ENCODE measurements at places on chromosomes 4 and X.

- DNase-seq = no peak
Observed at GRCh38 chr4:186904101-186904500, 180.4 kb upstream of the FAT1 start.

GRCh38 chr4:30600246-30601017 lies 119.7 kb upstream of the PCDH7 start:
- no peak for DNase-seq

DNA sequence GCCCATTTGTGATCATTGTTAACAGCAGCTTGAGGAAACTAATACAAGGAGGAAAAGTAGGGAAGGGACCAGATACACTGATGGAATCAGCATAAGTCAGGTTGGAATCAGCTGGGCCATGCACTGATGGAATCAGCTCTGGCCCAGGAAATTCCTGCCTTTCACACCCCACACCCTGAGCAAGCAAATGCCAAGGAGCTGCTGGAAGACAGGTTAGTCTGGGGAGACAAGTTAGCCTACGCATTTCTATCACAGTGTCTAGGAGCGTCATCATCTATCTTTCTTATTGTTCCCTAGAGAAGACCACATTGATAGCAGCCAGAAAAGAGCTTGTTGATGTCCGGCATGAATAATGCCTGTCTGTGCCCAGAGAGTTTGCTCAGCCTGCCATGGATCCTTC lies 16.2 kb upstream of the CEP135 start:
- DNase-seq = no peak

DNA sequence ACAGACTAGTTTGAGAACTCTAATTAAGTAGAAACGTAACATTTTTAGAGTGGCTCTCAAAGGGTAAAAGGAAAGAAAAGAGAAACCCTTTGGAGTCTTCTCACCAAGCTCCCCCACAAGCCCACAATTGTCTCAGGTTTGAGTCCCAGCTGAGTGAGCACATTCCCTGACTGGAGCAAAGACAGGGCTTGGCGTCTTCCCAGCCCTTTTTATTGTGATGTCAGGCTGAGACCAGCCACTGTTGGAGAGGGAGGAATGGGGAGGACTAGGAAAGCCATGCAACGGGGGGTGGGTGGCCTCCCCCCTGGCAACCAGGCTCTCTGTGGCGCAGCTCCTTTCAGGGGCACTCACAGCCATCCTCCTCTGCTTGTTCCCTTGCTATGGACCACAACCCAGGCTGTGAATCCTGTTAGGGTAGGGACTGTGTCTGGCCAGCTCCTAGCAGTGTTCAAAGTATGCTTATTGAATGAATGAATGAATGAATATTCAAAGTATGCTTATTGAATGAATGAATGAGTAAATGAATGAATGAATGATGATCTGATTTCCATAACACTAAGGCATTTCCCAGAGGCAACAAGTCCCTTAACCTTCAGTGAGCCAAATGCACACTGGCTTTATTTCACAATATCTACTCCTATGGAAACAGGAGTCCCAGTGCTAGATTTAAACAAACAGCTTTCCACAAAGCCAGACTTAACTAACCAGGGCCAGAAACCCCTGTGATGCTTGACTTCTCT lies 413.3 kb downstream of the MID1IP1 start:
- DNase-seq = no peak

- no peak for DNase-seq
Observed at GRCh38 chrX:78957768-78958130, 12.6 kb downstream of the P2RY10 start.

DNA sequence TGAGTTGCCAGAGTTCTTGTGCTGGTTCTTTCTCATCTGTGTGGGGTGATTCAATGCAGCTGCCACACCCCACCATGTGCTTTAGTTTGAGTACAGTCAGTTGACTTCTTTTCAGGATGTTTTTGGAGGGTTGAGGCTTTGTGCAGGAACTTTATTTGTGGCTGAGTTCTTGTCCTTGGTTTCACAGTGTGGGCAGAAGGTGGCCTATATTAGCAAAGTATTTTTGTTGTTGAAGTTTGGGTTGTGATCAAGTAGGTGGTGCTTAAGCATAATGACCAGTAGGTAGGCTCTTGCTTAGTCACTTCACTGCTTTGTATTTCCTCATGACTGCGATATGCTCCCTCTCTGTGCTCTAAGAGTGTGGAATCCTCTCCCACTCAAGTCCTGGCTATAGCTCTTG lies 80.3 kb downstream of the ARHGAP24 start:
- no peak for DNase-seq

DNA sequence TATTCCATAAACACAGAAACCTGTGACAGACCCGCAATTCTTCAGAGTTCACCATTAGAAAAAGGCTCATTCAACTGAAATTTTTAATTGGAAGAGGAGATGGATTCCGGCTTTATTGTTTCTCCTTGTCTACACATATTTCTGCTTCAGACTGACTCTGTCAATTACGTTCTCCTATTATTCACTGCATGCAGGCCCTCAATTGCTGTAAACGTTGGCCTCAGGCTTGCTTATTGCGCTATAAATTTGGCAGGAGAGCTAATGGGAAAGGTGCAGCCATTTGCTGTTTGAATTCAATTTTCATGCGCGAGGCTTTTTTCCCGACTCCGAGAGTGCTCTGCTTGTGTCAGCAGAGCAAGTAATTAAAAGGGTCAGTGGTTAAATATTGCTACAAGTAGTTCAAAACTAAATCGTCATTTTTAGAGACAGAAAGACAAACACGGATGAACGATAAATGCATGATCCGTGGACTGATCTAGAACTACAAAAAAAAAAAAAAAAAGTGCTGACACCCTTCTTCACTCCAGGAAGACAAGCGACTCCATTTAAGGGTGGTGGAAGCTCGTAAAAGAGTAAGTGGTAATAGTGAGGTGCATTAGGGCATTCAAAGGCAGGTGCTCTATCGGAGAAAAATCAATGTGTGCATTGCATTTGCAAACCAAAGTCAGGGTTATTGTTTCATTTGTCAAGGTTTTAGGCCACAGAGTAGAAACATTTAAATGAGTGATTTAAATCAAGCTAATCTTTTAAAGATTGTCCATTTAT lies 841.6 kb upstream of the FRG1 start:
- DNase-seq = no peak

- no peak for DNase-seq
Observed at GRCh38 chrX:12548746-12549145, 242.5 kb upstream of the PRPS2 start.

- no peak for DNase-seq
Observed at GRCh38 chr4:91319556-91320268, 984.1 kb upstream of the GRID2 start.

DNA sequence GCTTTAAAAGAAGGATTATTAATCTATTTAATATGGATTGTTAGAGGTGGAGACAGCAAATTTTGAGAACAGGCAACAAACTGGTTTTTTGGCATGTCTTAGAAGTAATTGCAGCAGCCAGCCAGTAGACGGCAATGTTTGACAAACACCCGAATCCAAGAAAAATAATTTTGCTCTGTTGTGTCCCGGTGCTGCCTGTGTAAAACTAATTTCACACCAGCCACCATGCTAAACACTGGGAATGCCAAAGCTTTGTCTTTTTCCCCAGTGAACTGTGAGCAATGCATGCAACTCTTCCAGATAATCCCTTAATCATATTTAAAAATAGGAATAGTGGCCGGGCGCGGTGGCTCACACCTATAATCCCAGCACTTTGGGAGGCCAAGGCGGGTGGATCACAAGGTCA lies 25.9 kb downstream of the SMIM31 start:
- DNase-seq = no peak

DNA sequence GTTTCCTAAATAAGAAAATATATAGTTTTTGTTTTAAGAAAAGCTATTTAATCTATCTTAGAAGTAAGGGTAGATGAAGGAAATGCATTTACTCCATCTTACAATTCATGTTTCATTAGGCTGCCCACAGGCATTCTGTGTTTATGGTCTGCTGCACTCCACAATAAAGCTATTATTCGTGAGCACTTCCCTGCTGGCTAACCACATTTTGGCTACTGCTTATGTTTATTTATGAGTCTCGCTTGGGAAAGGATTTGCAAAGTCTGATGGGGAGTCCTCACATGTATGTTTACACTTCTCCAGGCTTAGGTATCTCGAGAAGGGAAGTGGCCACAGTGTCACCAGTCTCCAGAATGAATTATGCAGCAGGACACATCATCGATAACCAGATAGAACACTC lies 260.8 kb upstream of the VCX start:
- no peak for DNase-seq

- DNase-seq = no peak
Observed at GRCh38 chrX:102604327-102604726, 5.0 kb downstream of the ARMCX5 start.

- DNase-seq = no peak
Observed at GRCh38 chrX:47674776-47675175, 15.8 kb upstream of the UXT start.

DNA sequence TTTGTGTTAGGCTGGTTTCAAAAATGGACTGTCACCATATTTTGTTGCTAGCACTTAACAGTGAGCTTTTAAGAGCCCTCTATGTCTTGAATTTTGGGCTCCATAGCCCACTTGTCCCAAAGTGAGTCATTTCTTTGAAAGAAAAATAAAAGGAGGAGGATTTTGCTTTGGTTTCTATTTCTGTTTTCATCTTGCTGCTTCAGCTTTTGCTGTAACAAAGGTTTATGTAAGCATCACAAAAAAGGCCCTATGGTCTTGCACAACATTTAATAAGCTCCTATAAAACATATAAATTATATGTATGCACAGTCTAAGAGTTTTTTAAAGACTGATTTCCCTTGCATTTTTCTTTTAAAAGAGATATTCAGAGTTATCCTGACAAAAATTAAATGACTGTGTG lies 105.2 kb downstream of the PHOX2B start:
- no peak for DNase-seq

DNA sequence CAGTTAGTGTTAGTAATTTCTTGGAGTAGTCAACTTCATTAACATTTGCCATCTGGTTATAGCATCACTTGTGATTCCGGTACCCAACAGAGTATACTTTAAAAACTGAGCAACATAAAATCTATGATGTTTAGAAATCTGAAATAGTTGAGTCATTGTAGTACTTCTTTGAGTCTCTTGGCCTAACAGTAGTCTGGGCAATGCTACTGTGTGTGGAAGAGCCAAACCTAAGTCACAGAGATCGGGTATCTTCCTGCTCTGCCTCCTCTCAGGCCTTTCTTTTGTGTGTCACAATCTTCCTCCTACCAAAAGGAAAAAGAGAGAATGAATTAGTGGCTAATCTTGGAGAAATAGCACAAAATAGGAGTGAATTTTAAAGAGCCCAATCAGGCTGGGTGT lies 25.5 kb downstream of the DCUN1D4 start:
- DNase-seq = no peak

GRCh38 chr4:82903737-82904136 lies 3.2 kb downstream of the THAP9 start:
- DNase-seq = no peak

DNA sequence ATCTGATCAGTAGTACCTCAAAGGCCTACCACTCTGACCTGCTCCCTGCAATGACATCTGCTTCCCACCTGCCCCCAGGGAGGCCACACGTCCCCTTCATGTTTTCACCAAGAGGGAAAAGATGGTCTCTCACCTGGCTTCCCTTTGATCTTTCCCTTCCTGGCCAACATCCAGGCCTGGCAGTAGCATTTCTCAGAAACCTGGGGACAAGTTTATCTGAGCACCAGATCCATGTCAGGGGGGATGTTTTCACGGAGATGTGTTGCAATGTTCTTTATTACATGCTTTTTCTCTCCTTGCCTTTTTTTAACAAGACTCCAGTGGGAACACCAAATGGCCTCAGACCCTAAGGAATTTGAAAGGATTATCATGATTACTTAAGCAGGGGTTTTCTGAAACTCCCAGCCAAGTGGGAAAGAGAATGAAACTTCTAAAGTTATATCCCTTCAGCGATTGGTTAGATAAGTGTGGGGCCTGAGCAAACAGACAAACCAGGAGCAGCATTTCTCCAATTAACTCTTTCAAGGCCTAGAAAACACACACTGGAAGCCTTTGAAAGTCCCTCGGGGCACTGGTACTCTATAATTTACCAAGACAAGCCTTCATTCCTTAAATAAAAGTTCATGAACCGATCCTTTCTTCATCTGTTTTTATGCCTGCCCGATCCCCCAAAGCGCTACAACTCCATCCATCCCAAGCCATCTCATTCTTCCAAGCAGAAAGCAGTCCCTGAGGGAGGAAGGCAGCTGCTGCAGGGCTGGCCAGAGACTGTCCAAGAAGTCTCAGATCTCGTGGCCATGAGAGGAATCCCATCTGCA lies 94.1 kb downstream of the BCOR start:
- no peak for DNase-seq

DNA sequence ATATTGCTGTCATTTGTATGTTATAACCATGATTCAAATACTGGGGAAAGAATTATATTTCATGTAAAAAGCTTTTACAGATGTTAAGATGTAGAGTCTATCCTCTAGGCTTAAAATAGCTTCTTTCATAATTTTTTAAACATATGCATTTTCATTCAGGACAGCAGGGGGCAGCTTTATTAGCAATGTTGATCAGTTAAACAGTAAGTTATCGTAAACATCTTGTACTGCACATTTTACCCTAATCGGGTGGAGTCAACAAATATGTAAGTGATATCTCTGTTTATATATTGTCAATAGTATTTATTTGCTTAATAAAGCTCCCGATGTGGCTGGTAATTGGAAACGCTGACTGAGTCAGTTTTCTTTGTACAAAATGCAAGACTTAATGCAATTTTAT lies 142.5 kb upstream of the MED14 start:
- no peak for DNase-seq

All from stimulated activated CD8-positive, alpha-beta memory T cell treated with anti-CD3 and anti-CD28 coated beads, Interleukin-7, amount 100 ng/mL, for 1 hour (primary cell).